ELR (cell line): ENCODE measurements at places on chromosomes 5 and 9.

DNA sequence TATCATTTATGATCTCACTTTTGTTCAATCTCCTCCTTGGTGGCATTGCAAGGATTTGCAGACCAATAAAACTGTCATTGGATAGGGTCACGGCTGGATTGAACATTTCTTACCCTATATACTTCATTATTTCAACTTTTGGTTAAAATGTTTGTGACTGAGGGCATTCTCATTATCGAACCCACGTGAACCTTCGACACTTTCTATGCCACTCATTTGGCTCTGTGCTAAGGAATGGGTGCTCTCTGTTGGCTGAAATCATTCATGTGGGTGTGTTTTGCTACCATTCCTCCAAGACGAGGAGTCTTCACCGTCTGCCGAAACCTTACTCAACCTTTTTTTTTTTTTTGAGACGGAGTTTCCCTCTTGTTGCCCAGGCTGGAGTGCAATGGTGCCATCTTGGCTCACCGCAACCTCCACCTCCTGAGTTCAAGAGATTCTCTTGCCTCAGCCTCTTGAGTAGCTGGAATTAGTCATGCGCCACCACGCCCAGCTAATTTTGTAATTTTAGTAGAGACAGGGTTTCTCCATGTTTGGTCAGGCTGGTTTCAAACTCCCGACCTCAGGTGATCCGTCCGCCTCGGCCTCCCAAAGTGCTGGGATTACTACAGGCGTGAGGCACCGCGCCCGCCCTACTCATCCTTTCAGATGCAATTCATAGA lies 62.5 kb downstream of the CSNK1A1 start:
- peak; percentile 55 for DNase-seq

DNA sequence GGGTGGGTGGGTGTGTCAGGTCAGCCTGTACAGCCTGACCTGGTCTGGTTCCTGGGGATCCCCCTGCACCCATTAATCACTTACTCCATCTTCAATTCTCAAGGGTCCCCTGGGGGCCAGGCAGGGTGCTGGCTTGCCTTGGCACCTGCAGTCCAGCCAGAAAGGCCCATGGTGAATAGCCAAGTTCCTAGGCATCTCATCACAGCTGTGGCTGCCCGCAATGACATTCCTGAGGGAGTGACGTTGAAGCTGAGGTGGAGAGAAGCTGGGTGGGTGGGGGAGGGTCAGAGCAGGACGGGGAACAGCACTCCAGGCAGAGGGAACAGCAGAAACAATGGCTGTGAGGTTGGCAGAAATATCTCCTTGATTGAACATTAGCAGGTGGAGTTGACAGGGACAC lies 10.6 kb downstream of the HMCN2 start:
- peak; percentile 76 for DNase-seq

DNA sequence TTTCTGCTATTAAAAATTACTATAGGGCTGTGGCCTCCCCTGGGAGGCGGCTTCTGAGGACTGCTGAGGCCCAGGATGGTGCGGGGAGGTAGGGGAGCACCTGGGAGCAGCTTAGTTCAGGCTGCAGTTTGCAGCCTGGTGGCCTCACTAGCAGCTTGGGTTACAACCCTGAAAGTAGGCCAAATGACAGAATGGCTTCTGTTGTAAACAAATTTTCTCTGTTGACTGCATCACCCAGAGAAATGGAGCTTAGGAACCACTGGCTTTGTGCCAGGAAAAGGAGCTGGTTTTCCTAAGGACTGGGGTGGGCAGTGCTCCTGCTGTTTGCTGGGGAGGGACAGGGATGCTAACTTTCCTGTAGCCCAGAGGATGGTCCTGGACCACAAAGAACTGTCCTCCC lies 130.3 kb downstream of the ENTREP1 start:
- DNase-seq: no peak

- DNase-seq: peak; percentile 85
Measured at GRCh38 chr5:129820-130219, 37.9 kb downstream of the PLEKHG4B start.

GRCh38 chr9:133003071-133003461 lies 24.6 kb downstream of the GFI1B start:
- DNase-seq: no peak

DNA sequence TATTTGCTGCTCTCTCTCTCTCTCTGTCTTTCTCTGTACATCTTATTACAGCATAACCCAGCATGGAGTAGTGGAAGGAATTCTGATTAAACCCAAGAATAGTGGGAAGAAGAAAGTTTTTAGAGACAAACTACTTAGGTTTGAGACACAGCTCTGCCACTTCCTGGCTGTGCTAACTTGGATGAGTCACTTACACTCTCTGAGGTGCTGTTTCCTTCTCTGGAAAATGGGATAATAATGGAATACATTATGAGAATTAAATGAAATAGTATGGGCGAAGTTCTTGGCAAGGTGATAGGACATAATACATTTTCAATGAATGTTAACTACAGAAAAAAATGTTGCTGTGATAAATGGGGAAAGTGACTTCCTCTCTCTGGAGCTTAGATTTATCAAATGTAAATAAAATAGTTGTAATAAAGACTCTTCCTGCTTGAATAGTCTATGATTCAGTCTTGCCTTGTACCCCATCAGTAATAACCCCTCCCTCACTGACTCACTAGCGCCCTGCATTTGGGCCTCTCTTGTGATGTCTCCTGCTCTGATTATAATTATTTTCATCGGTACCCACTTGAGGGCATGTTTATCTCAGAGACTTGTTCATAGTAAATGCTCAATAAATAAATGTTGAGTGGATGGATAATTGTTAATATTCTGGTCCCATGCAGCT lies 27.6 kb downstream of the KIF4B start:
- peak; percentile 37 for DNase-seq

DNA sequence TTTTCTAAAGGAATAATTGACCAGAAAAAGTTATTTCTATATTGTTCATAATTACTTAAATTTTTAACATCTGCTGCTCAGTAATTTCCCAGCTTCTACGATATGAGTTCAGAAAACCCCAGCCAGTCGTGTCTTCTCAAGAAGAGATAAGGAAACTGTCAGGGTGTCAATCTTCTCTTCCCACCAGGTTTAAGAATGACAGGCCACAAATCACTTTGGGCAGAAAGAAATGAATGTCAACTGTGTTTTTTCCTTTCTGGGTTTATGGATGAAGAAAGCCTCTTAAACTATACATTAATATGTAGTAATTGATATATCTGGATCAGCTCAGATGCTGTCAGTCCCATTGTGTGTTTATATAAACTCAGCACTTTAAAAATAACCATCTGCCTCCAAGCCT lies 453.2 kb upstream of the NUDT12 start:
- DNase-seq: no peak

GRCh38 chr9:7601739-7602138 lies 197.8 kb downstream of the DMAC1 start:
- no peak for DNase-seq
